ENCODE measurements at places on chromosomes 2 and 18.

DNA sequence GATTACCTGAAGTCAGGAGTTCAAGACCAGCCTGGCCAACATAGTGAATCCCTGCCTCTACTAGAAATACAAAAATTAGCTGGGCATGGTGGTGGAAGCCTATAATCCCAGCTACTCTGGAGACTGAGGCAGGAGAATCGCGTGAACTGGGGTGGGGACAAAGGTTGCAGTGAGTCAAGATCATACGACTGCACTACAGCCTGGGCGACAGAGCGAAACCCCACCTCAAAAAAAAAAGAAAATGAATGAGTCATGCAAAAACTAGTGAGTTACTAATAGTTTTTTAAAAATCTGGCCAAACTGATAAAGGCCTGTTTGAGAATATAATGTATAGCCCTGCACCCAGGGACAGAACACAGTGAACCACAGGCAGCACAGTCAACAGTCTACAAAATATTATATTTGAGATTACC lies 17.5 kb downstream of the AFG3L2 start:
- DNase-seq = no peak

DNA sequence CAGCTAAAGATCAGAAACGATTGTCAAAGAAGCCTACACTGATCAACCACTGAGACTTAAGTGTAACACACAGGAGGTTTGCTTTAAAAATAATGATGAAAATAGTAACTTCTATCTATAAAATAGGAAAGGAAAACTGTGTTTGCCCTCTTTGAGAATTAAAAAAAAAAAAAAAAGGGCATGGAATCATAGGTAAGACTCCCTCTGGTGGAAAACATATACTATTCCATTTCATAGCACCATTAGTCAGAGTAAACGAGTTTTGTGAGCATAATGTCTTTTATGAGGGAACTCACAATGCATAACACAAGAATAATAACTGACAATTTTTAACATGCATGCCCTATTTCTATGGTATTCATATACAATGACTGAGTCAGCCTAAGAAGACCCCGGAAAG lies 36.3 kb downstream of the SLC35F5 start:
- DNase-seq = no peak

GRCh38 chr18:36808681-36809080 lies 20.1 kb downstream of the TPGS2 start:
- DNase-seq = no peak

GRCh38 chr18:48152549-48152948 lies 222.1 kb upstream of the SMAD2 start:
- DNase-seq = no peak

DNA sequence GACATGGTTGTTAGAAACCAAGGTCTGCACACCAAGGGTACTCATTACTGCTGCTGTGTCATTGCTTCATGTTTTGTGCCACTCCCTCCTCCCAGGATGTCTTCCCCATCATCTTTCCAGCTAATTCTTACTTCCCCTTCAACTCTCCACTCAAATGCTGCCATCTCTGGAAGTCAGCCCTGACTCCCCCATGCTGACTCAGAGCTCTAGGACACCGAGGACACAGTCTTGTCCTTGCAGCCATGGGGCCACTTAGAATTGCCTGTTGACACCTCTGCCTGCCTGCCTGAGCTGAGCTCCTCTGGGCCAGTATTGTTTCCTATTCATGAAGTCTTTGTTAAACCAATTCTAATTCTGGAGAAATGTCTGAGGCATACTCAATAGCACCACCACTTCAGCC lies 100.2 kb downstream of the GYPC start:
- no peak for DNase-seq

- DNase-seq = no peak
Measured at GRCh38 chr2:214629875-214630274, 179.6 kb downstream of the BARD1 start.

GRCh38 chr18:49874238-49874637 lies 60.9 kb upstream of the ACAA2 start:
- no peak for DNase-seq

DNA sequence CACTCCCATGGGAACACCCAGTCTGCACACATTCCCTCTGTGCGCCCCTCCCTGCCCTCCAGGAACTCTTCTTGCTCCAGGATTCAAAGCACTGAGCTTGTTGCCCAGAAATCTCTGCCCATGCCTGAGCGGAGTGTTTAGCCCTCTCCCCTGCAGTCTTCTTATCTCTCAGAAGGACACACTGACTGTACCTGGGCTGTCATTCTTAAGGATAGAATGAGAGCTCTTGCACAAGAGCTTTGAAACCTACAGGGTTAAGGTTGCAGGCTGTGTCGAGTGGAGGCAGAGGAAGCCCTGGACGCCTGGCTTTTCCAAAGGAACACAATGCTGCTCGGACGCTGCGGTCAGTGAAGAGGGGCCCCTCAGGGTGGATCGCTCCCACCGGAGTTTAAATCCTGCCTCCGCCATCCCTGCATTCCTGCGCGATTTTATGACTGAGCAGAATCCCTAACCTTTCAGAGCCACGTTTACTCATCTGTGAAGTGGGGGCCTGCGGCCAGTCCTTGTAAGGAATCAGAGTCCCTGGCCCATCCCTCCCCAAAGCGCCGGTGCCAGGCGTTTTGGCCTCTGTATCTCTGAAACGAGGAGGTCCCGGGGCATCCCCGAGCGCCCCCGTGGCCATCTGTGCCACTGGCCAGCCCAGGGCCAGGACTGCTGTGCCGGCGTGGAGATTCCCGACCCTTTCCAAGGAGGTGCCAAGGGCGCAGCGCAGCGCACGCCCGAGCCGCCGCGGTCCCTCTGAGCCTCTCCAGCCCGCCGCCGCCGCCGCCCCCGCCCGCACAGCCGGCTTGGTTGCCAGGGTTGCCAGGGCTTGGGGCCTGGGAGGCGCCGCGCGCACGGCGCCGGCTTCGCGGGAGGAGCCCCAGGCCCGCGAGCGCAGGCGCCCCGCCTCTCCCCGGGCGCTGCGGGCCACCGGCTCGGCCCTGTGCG lies 58.9 kb downstream of the FAM168B start:
- DNase-seq = no peak

GRCh38 chr18:59033359-59033758 lies 106.3 kb upstream of the SEC11C start:
- no peak for DNase-seq

GRCh38 chr18:13541621-13542519 lies 184.5 kb downstream of the FAM210A start:
- DNase-seq = no peak

DNA sequence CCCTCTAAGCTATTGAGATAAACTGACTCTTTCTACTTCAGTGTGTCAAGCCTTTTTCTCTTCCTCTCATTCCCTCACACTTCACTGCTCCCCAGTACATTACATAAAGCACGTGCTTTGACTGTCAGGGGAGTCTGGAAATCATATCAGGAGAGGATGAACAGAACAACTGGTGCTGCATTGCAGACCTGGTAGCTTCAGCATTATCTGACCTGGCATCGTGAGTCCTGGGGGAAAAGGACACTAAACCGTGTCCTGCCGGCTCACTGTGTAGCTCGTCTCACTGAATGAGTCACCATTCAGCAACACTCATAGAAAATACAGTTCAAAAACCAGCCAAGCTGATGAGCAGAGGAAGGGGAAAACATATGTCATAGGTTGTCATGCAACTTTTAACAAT lies 108.5 kb upstream of the UNC80 start:
- DNase-seq = no peak

DNA sequence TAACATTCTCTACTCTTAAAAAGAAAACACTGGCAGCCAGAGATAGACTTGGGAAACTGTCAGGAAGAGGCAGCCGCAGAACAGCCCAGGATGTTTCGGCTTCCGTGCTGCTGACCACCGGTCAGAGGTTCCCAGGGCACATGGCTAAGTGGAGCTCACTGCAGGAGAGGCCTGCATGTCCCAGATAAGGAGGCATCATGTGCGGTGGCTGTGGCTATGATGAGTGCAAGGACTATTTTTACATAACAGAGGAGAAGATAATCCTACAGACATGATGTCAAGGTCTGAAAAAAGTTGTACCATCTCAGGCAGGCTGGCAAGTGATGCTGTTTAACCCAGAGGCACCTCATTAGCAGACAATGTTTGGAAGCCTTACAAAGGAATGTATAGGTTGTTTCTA lies 252.3 kb downstream of the CYRIA start:
- DNase-seq = no peak

GRCh38 chr2:203586206-203586605 lies 51.1 kb upstream of the RAPH1 start:
- DNase-seq = no peak

DNA sequence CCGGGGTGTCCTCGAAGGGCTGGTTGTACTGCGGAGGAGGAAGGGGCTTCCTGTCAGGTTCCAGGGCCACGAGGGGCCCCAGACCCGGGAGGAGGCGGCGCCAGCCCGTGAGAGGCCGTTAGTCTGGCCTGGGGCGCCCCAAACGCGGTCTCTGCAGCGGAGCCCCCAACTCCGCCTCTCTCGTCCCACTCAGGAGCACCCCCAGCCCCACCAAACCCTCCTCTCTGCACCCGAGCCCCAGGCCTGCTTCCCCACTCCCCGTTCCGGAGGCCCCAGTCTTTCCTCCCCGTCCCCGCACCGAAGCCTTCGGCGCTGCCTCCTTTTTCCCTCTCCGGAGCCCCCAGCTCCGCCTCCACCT lies 473 bp downstream of the HJURP start:
- DNase-seq = no peak

DNA sequence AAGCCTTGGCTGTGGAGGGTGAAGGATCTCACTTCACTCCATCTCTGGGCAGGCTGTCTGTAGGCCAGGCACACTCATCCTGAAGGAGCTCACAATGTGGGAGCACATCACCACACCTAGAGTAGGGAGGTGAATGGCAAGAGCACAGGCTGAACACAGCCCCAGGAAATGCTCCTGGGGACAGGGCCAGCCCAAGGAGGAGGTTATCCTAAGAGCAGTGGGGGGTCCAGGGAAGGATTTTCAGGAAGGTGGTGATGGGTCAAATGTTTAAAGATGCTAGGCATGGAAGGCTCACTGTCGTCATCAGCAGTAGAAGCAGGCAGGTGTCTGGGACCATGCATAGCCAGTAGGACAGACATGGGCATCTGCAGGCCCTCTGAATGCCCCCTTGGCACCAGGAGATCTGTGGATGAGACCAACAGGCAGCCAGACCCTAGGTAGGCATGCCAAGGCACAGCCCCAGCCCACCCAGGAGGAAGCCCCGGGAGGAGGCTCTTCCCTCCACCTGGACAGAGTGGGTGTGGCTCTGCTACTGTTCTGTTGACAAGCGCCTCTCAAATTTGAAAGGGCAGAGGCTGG lies 91.7 kb upstream of the RAB6C start:
- no peak for DNase-seq

GRCh38 chr2:171210216-171210863 lies 49.6 kb upstream of the TLK1 start:
- DNase-seq = no peak

- DNase-seq = no peak
Measured at GRCh38 chr18:45588376-45589355, 26.6 kb upstream of the SLC14A2 start.

All from thoracic aorta (tissue), 2 donors.